ENCODE measurements at places on chromosomes 4 and X. TPM values are rescaled to one million over a fixed set of nuclear protein-coding genes. Genes with fewer than 3 reads are reported as not detected.

GLRA2 gene
- not detected for total RNA-seq

- peak; percentile 28 for DNase-seq
Observed at GRCh38 chrX:38175139-38175538, 45.5 kb downstream of the SRPX start.

TCEAL2 gene
- total RNA-seq, result 11.1 TPM

SOX3 gene
- total RNA-seq, result 0.49 TPM

DNA sequence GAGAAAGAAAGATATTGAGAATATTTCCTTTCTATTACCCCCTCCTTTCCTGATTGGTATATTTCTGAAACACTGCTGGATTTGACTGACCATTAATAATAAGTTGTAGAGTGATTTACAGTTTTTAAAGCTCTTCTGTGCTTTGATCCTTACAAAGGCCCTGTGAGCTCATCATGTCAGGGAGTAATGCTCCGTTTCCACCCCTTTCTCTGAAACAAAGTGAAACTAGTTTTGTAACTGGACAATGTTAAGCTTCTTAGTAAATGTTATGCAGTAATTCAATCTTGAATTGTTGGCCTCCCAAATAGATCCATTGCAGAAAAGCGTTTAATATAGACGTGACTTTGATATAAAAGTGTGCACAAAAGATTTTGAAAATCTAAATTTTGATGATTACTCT is 190.1 kb upstream of the GNPDA2 start:
- no peak for DNase-seq

GSX2 gene
- not detected for total RNA-seq

DNA sequence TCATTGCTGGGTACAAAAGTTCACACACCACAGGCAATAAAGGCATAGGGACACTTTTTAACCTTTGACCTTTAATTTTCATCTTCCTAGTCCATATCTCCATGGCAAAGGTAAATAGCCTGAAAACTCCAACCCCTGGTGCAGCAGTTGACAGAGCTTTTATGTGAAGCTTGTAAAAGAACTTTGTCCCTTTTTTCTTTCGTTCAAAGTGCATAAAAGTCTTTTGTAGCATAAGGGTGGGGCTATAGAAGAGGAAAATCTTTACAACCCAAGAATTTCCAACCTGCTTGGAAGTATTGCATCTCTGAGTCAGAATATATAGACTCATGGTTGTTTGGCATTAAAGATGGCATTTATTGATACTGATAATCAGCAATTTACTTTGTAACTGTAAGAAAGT is 20.4 kb downstream of the POF1B start:
- DNase-seq, result no peak

TEX13D gene
- not detected for total RNA-seq

DNA sequence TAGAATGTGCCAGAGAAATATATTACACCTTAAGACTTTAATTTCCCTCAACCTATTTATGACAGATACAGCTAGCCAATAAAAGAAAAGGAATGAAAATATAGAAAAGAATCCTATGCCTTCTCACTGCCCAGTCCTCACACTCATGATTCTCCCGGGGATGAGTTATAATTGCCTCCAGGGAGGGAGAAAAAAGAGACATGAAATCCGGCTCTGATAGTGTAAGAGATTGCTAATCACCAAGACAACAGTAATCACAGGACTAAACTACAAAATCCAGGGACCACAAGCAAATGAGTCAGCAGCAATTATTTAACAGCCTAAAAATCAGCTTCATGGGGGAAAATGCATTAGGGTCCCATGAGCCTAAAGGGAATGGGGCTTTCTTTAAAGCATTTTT is 95.9 kb upstream of the DUSP21 start:
- no peak for DNase-seq

- no peak for DNase-seq
Observed at GRCh38 chr4:75921910-75922309, 18.9 kb downstream of the NAAA start.

- DNase-seq, result no peak
Observed at GRCh38 chr4:39713691-39714090, 15.8 kb downstream of the UBE2K start.

GRCh38 chrX:123846577-123847038 is 13.2 kb upstream of the XIAP start:
- no peak for DNase-seq

DNA sequence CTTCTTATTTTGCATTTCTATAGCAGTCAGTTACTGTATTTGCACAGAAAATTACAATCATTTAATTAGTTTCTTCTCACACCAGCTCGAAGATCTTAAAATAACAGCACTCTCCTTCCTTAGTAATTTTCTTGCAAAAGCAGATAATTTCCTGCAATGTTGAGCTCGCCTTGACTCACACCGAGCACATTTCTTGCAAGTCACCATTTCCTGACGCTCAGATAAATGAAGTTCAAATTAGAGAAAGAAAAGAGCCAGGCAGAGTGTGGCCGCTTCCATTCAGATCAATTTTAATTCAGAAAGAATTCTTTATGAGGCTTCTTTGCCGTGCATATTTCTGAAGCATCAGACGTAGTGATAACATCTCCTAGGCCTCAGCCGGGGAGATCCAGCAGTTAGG is 10.1 kb downstream of the SORCS2 start:
- no peak for DNase-seq

DNA sequence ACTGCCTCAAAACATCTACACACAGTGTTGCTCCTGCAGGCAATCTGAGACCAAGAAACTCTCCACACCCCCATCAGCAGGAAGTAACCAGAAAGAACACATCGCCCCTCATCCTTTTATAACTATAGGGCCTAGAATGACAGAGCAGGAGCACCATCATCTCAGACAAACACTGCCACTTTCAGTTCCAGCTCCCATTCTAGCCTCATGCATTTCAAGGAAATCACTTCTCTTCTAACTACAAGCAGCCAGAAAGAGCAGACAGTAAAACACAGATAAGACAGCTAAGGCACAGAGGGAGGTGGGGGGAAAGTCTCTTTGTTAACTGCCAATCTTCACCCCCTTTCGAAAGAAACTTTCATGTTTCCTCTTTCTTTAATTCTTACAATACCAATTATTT is 102.6 kb upstream of the TENT5D start:
- DNase-seq, result no peak

GRCh38 chr4:138632856-138633579 is 382.6 kb upstream of the NOCT start:
- no peak for DNase-seq

DNA sequence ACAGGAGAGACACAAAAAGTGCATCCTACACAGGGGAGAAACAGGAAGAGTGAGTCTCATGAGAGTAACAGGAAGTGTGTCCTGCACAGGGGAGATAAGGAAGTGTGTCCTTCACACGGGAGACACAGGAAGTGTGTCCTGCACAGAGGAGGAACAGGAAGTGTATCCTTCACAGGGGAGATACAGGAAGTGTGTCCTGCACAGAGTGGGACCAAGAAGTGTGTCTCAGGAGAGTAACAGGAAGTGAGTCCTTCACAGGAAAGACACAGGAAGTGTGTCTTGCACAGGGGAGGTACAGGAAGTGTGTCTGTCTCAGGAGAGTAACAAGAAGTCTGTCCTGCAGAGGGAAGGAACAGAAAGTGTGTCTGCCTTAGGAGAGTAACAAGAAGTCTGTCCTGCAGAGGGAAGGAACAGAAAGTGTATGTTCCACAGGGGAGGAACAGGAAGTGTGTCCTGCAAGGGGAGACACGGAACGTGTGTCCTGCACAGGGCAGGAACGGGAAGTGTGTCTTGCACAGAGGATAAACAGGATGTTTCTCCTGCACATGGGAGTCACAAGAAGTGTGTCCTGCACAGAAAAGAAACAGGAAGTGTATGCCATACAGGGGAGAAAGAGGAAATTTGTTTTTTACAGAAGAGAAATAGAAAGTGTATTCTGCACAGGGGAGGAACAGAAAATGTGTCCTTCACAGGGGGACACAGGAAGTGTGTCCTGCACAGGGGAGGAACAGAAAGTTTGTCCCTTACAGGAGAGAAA is 102.0 kb downstream of the ARSF start:
- DNase-seq, result no peak

DNA sequence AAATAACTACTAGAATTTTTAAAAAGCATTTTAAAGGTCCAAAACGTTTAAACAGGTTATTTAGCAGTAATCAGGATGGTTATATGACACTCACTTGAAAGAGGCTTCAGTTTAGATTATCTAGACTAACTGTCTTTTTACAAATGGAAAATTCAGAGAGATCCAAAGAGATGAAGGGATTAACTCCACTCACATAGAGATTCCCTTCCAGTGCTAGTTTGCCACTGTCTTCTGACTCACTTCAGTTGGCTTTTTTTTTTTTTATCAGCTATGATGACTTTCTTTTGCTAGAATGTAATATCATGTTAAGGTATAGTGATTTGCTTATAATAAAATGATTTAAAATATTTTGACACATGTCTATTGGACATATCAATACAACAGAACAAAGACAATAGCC is 43.8 kb downstream of the GALNT7 start:
- no peak for DNase-seq

GRCh38 chr4:158993891-158994290 is 109.0 kb upstream of the RAPGEF2 start:
- DNase-seq, result no peak

- DNase-seq, result no peak
Observed at GRCh38 chrX:136714626-136715599, 65.8 kb downstream of the ARHGEF6 start.

DNA sequence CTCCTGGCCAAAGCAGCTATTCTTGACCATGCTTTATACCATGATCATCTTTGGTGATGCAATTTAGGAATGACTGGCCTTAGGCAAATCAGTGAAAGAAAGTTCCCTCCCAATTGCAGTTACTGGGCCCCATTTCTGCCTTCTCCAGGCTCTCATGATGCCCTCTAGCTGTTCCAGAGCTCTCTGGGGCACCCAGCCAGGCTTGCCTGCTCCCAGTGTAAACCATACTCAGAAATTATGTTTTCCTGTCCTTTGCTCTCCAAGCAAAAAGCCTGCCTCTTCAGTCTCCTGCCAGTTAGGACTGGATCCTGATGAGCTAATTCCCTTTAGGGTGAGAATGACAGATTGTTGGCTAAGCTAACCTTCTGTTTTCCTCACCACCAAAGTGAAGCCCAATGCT is 85.3 kb upstream of the RBPJ start:
- no peak for DNase-seq

GRCh38 chrX:56228914-56229313 is 3.2 kb upstream of the KLF8 start:
- no peak for DNase-seq

GRCh38 chr4:11739992-11740391 is 311.3 kb upstream of the HS3ST1 start:
- no peak for DNase-seq

DNA sequence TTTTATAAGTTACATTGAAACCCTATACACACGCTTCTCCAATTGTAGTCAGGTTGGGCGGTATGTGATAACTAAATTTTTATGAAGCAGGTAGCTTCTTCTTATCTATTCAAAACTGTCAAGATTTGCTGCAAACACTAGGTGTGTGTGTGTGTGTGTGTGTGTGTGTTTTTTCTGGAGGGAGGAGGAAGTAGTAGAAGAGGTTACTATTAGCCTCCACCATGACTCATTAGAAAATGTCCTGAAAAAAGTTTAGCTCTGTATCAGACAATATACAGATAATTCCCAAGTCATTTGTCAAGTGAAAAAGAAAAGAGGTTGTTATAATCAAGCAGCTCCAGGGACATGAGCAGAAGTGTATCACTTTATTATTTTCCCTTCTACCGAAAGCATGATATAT is 33.9 kb downstream of the PCDH7 start:
- DNase-seq, result no peak

GRCh38 chr4:107618656-107619055 is 101.4 kb downstream of the PAPSS1 start:
- DNase-seq, result no peak

DNA sequence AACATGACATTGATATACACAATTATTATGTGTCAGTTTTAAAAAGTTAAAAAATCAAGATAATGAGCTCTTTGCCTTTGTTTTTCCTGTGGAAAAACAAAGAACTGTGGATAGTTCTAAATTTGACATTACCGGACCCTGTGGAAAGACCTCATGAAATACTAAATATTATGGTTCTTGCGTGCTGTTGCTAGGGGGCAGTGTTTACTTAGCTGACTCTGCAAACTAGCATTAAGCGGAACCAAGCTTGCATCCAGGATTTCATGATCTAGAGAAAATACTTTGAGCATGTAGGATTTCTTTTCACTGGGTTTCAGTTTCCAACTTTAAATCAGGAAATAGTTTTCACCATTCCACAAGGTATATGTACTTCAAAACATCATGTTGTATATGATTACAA is 33.6 kb downstream of the CLCN4 start:
- no peak for DNase-seq

CPZ gene
- total RNA-seq, result 0.90 TPM

DNA sequence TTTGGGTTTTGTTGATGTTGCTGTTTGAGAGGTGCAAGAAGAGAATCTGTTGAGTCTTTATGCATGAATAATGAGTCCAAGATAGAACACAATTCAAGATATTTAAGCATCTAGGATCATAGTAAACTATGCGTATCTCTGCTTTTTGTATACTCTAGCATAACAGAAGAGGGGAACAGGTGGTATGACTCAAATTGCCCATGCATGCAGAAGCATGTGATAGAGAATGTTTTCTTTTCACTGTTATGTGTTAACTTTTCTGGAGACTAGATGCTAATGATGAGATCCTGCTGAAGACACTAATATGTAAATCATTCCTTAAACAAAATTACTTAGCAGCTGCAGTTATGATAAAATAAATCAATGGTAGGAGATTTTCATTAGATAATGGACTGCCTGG is 165.3 kb upstream of the FTHL17 start:
- DNase-seq, result no peak

SSX4B gene
- not detected for total RNA-seq

DNA sequence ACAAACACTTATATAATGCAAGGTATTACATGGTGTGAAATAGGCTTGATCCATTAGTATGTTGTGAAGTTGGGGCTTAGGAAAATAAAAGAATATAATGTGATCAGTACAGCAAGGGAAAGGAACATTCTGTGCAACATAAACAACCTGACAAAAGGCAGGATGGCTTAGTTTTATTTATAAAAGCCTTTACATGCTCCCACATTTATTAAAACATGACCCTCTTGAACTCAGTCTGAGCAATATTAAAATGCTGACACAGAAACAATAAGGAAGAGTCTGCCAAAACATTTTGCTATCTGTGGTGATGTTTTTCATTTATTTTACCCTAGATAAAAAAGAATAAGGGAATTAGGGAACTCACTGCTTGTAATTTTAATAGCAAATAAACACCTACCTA is 519.7 kb downstream of the PCDH7 start:
- no peak for DNase-seq

PABPC1L2B gene
- total RNA-seq, result 9.4 TPM

All from endothelial cell (in vitro differentiated cells).